ENCODE measurements at places on chromosomes 11 and 22.

DNA sequence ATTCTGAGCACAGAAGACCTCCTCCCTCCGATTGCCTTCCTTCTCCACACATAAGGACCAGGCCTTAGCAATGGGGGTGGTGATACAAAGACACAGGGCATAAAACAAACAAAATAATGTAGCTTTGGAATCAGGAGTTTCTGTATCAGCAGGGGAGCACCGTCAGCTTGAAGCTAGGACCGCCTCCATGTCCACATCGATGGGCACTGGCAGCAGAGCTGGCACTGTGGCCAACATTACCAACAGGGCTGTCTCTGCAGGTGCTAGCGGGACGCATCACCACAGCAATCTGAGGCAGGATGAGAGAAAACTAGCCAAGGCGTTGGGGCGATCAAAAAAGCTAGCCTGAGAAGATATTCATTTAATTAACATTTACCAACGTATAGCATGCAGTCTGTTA is 201.4 kb downstream of the MAML2 start:
- DNase-seq: no peak

DNA sequence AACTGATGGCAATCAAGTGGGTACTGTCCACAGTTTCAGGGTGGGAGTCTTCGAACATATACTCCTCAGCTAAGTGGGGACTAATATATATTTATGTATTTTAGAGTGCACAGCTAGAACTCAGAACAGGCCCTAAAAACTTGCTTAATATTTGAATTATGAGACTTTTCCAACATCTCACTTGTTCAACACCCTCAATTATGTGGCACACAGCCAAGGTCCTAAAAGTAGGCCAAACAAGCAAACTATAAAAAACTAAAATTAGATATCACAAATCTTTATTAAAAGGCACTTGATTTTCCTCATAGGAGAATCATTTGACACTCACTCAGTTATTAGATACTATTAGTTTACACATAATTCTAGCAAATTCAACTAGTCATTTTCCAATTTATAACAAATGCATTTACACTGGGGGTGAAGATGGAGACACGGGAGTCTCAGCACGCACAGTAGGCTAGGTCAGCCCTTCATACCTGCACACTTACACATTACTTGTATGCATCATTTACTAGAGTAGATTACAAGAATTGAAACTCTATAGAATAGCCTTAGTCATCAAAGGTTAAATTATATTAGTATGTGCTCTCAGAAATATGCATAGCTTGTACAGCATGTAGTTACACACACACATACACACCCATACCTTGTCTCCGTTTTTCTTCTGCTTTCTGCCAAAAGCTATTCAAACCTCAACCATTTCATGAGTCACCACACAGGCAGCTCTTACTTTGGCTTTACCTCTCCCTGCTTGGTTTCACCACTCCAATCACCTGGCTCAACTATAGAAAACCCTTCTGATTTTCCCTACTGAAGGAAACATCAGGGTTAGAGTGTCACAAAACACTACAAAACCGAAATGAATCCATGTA is 171.5 kb downstream of the SBF2 start:
- peak; percentile 10 for DNase-seq

DNA sequence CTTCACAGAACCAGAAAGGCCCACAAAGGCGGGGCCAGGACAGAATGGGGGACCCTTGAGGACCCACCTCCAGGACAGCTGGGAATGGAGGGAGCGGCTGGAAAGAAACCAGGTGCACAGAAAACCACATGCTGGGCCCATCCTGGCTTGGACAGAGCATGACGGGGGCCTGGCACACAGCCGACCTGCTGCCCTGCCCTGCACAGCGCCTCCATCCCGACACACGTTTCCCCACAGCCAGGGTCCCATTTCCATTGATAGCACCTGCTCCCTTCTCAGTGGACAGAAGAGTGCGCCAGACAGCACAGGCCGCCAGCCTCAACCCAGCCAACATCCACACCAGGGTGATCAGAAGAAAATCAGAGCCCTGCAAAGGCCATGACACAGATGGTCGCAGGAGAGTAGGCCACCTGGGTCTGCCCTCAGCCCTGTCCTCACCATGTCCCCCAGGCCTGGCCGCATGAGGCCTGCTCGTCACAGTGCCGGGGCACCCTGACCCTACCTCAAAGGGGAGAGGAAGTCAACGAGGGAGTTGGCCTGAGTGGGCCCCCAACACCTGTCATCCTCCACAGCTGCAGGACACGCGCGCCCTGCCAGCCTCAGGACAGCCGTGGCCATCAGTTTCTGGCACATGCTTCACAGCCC is 28.1 kb downstream of the BRD1 start:
- no peak for DNase-seq

GRCh38 chr11:57322256-57323166 is 2.2 kb downstream of the TNKS1BP1 start:
- peak; percentile 63 for DNase-seq

DNA sequence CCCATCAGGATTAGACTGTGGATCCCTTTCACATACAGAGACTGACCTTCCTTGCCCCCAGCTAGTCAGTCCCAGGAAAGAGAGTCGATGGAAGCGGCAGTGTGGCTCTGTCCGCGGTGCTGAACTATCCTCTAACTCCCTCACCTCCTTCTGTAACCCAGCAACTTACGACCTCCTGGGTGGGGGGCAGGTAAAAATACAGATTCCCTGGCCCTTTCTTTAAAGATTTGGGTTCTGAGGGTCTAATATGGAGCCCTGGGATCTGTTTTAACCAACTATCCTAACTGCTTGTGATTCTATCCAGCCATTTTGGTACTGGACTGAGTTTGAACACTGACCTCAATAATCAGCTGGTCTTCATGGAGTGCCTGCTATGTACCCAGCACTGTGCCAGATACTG is 23.2 kb downstream of the MFNG start:
- peak; percentile 79 for DNase-seq

GRCh38 chr22:38080474-38080849 is 3.5 kb downstream of the SLC16A8 start:
- no peak for DNase-seq

- DNase-seq: no peak
Observed at GRCh38 chr22:49368221-49368975, 459.3 kb downstream of the BRD1 start.

DNA sequence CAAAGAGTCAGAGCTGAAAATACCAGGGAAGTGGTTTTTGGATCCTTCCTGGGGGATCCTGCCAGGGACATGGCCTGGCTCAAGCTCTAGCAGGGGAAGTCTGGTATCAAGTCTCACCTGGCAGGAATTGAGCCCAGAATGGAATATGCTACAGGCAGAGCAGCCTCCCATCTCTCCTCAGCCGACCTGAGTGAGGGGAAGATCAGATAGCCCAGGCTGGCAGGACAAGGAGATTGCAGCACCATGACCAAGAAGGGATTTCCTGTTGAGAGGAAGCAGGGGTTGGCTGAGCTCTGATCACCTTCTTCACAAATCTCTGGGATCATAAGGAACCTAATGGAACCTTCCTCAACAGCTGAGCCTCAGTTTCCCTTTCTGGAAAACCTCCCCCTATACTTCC is 13.0 kb downstream of the OAF start:
- no peak for DNase-seq

- DNase-seq: no peak
Observed at GRCh38 chr22:49328630-49329405, 498.9 kb downstream of the BRD1 start.

DNA sequence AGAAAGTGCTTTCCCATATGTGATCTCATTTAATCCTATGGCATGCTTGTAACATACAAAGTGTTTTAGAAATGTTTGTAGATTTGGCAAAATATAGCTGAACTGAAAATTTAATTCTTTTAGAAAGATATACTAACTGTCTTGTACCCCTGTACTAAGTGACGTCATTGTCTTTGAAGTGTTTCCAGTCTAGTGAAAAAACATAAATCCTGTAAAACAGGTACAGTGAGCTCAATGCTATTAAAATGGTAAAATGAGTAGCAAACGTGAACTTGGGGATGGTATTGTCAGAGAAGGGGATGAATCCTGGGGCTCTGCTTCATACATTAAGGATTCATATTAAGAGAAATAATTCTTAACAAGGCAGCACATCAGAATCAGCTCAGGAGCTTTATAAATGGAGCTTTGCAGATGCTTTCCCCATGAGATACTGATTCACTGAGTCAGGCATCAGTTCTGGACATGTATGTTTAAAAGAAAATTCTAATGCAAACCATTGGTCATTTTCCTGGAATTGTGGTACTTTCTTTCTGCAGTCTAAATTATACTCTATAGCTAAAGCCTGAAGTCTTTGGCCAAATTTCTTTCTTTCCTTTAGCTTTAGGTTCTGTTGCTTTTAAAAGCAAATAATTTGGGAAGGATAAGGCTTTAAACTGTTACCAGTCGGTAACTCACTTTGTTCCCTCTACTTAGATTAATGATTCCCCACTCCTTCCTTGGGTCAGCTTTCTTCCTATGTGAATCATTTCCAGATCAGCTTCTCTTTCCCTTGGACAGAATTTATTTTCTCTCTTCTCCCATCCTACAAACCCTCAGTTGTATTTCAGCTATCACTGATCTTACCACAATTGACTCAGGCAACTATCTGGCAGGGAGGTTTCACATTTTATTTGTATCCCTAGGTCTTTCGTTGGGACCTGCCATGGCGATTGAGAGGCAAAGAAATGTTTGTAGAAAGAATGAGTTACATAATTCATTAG is 57.5 kb upstream of the DDI1 start:
- no peak for DNase-seq

DNA sequence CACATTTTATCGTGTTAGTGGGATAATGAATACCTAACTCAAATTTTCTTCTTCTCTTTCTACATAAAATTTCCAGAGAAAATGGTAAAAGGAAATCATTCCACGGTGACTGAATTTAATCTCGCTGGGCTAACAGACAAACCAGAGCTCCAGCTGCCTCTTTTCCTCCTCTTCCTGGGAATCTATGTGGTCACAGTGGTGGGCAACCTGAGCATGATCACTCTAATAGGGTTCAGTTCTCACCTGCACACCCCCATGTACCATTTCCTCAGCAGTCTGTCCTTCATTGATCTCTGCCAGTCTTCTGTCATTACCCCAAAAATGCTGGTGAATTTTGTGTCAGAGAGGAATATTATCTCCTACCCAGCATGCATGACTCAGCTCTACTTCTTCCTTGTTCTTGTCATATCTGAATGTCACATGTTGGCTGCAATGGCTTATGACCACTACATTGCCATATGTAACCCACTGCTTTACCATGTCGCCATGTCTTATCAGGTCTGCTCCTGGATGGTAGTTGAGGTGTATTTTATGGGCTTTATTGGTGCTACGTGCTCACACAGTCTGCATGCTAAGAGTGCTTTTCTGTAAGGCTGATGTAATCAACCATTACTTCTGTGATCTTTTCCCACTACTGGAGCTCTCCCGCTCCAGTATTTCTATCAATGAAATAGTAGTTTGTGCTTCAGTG is 24.1 kb downstream of the OR10D3 start:
- peak; percentile 89 for DNase-seq

DNA sequence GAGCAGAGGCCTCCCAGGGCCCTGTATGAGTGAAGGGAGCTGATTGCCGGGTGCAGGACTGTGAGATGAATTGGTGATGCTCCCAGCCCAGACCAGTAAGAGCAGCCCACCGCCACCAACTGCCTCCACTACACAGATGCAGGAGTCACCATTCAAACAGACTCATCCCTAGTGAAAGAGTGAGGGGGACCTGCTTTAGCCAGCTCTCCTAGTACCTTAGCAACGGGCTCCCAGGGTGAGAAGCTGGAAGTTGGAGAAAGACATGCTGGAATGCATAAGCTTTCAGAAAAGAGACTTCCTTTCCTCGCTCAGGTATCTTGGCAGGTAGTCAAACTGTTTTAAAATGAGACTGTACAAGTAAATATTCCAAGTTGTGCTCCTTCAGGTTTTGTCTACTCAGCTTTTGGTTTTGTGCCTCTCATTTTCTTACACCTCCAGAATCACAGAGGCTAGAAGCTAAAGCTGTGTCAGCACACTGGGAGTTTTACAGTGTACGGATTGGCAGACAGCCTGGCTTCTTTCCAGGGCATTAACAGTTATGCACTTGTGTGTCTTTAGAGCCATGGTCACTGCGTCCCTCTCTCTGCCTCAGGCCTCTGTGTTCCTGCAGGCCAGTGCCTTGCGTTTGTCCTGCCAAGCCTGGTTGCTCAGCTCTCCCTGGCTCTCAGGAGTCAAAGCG is 146.2 kb downstream of the ATXN10 start:
- no peak for DNase-seq

DNA sequence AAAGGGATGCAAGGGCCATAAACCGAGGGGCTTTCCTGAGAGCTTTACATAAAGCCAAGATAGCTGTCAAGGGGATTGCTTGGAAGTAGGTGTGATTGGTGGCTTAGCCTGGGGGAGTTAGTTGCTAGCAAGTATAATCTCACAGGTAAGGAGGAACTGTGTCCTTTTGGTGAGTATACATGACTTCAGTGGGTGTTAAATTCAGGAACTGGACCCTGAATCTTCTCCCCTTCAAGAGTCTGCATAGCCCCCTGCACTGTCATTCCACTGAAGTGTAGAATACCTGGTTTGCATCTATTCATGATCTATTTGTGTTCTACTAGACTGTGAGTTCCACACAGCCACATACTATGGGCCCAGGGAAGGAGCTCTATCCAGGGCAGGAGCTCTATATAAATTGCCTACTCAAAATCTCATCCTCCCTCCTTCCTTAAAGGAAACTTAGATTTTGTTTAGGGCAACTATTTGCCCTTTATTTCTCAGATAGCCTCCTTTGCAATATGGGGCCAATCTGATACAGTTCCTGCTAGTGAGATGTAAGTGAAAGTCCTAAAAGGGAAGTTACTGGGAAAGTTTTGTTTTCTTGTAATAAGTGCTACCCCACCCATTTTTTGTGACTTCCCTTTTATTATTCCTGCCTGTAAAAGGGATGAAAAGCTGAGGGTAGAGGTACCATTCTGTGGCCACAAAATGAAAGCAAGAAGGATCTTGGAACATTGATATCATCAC is 120.5 kb downstream of the PGR start:
- DNase-seq: no peak

DNA sequence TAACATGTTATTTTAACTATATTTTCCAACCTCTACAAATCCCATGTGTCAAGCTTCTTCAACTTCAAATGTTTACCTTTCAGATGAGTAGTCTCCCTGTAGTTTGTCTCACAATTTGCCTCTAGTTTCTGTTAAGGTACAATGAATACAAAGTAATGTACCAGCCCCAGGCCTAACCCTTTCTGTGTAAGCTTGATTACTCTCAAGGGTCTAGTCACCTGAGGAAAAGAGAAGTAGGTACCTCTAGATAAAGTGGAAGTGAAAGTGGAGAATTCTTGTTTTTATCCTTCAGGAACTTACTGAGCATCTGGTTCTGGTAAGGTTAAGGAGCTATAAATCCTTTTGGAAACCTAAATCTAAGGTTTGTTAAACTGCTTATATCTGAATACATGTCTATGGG is at the start of gene OR51A7:
TSS of gene OR51A7 (plus strand) at position 300 of the 400 bp plus-strand sequence. CDS start 3,587 bp downstream, outside the sequence.
- DNase-seq: no peak

All from hematopoietic multipotent progenitor cell treated with erythropoietin and hydrocortisone succinate and interleukin-3 and kit ligand, for 6 days (in vitro differentiated cells).